ENCODE measurements at places on chromosomes 7 and 10. TPM values are rescaled to one million over a fixed set of nuclear protein-coding genes. Genes with fewer than 3 reads are reported as not detected.

GRCh38 chr7:133477791-133478190, 224.9 kb downstream of the EXOC4 start:
- peaks cover 5% of the 10 kb centered on the region for H3K36me3 ChIP-seq
- H3K27me3 ChIP-seq: no peaks in the 10 kb centered on the region
- no peak overlapping the region for H3K4me3 ChIP-seq

GRCh38 chr7:15750727-15751126, 64.2 kb upstream of the MEOX2 start:
- H3K27me3 ChIP-seq: no peaks in the 10 kb centered on the region
- no peaks in the 10 kb centered on the region for H3K4me1 ChIP-seq
- no peak overlapping the region for H3K4me3 ChIP-seq
- H3K36me3 ChIP-seq: no peaks in the 10 kb centered on the region
- H3K27ac ChIP-seq: no peak overlapping the region

DNA sequence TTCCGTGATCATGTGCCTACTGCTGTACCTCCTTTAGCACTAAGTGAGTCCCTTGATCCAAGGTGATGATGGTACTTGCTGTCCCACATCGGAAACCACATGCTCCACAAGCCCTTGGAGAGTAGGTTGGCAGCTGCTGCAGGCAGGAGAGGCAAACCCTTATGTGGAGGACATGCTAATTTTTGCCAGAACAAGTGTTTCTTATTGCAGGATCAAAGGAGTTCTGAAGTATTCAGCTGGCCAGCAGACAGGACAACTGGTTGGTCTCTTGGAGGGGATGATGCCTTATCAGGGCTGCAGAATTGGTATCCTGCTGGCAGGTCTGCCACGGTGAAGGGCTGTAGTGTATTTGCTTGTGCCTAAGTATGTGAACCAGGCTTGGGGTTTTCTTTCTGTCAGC, 36.8 kb downstream of the NACAD start:
- H3K27ac ChIP-seq: no peak overlapping the region
- H3K36me3 ChIP-seq: peaks cover 11% of the 10 kb centered on the region
- no peaks in the 10 kb centered on the region for H3K27me3 ChIP-seq

- H3K4me1 ChIP-seq: peaks cover 1% of the 10 kb centered on the region
- H3K4me3 ChIP-seq: no peak overlapping the region
- no peaks in the 10 kb centered on the region for H3K27me3 ChIP-seq
- DNase-seq: peak; percentile 26
Measured at GRCh38 chr10:100504096-100504495, 15.6 kb downstream of the SEC31B start.

The ACTL6B gene
- not detected for total RNA-seq

DNA sequence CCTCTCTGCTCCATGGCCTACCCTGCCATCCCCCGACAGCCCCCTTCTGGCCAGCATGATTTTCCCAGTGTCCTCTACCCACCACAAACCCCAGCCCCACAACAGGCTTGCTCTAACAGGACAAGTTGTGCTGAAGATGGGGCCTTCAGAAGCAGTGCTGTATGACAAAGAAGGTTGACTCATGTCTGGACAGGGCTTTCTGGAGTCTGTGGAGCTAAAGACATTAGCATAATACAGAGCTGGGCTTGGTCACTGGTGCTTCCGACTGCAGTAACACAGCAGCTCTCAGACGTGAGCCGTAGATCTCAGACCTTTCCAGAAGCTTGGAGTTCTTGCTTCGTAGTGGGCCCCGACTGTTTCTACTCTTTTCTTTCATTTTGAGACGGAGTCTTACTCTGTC, 100.5 kb downstream of the GTF2IRD1 start:
- no peak overlapping the region for H3K27ac ChIP-seq
- no peaks in the 10 kb centered on the region for H3K27me3 ChIP-seq

The ITPRIP gene
- 7.5 TPM for total RNA-seq

The SEMA3E gene
- total RNA-seq: 1.1 TPM

The TPST1 gene
- total RNA-seq: 49.7 TPM

- no peak overlapping the region for H3K4me3 ChIP-seq
- no peak for DNase-seq
- no peaks in the 10 kb centered on the region for H3K4me1 ChIP-seq
Measured at GRCh38 chr10:23885853-23886252, 323.1 kb upstream of the KIAA1217 start.

- H3K36me3 ChIP-seq: no peaks in the 10 kb centered on the region
- no peak for DNase-seq
- no peak overlapping the region for H3K27ac ChIP-seq
- H3K27me3 ChIP-seq: no peaks in the 10 kb centered on the region
Measured at GRCh38 chr10:74255214-74255613, 104.2 kb downstream of the ADK start.

The SLC18A2 gene
- not detected for total RNA-seq

The SLC18A3 gene
- not detected for total RNA-seq

The IFIT3 gene
- 7.8 TPM for total RNA-seq

GRCh38 chr10:58266826-58267712, 625 bp downstream of the IPMK start:
- H3K4me3 ChIP-seq: peak overlapping the region; percentile 70
- peak; percentile 59 for DNase-seq
- H3K4me1 ChIP-seq: no peaks in the 10 kb centered on the region

DNA sequence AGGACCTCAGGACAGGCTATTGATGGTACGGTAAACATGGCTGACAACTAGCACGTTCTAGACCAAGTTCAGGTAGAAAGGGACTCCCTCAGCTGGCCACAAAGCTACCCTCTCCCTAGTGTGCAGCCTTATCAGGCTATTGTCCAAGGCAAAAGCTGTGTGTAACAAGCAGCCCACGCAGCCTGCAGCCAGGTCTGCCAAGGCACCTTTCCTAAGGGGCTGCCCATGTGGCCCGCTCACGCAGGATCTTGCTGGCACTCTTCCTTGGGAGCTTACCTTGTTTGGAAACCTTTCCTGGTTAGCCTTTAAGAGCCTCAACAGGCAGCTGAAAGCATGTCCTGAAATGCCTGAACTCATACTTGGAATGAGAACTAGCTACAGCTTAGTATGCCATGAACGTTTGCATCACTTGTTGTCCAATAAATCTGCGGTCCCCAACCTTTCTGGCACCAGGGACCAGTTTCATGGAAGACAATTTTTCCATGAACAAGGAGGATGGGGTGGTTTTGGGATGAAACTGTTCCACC, 51.7 kb downstream of the SYPL1 start:
- no peaks in the 10 kb centered on the region for H3K36me3 ChIP-seq
- H3K27ac ChIP-seq: no peak overlapping the region
- peaks cover 4% of the 10 kb centered on the region for H3K4me1 ChIP-seq
- H3K4me3 ChIP-seq: no peak overlapping the region
- H3K27me3 ChIP-seq: peaks cover 2% of the 10 kb centered on the region

- peak overlapping the region; percentile 98 for H3K27ac ChIP-seq
- H3K4me3 ChIP-seq: peak overlapping the region; percentile 98
- H3K36me3 ChIP-seq: peaks cover 9% of the 10 kb centered on the region
- peaks cover 10% of the 10 kb centered on the region for H3K4me1 ChIP-seq
Measured at GRCh38 chr7:92831716-92832533, 4.4 kb downstream of the CDK6 start.

The RAPGEF5 gene
- 0.28 TPM for total RNA-seq

GRCh38 chr10:21724020-21724589, 190.1 kb downstream of the MLLT10 start:
- H3K27ac ChIP-seq: no peak overlapping the region
- H3K4me1 ChIP-seq: peaks cover 6% of the 10 kb centered on the region
- peaks cover 5% of the 10 kb centered on the region for H3K36me3 ChIP-seq
- DNase-seq: peak; percentile 45

- no peak overlapping the region for H3K4me3 ChIP-seq
- H3K27ac ChIP-seq: no peak overlapping the region
- H3K27me3 ChIP-seq: no peaks in the 10 kb centered on the region
Measured at GRCh38 chr7:4645246-4645645, 36.8 kb upstream of the FOXK1 start.

The HYAL4 gene
- total RNA-seq: not detected

GRCh38 chr10:108688314-108688713, 1235.0 kb downstream of the XPNPEP1 start:
- no peaks in the 10 kb centered on the region for H3K4me1 ChIP-seq
- H3K36me3 ChIP-seq: no peaks in the 10 kb centered on the region
- H3K27me3 ChIP-seq: no peaks in the 10 kb centered on the region

The C10orf143 gene
- total RNA-seq: 0.56 TPM
